Left kidney (tissue), 8 donors: ENCODE measurements at places on chromosomes 3 and 15.

GRCh38 chr15:46456456-46456855, 821.6 kb downstream of the SQOR start:
- DNase-seq: no peak

DNA sequence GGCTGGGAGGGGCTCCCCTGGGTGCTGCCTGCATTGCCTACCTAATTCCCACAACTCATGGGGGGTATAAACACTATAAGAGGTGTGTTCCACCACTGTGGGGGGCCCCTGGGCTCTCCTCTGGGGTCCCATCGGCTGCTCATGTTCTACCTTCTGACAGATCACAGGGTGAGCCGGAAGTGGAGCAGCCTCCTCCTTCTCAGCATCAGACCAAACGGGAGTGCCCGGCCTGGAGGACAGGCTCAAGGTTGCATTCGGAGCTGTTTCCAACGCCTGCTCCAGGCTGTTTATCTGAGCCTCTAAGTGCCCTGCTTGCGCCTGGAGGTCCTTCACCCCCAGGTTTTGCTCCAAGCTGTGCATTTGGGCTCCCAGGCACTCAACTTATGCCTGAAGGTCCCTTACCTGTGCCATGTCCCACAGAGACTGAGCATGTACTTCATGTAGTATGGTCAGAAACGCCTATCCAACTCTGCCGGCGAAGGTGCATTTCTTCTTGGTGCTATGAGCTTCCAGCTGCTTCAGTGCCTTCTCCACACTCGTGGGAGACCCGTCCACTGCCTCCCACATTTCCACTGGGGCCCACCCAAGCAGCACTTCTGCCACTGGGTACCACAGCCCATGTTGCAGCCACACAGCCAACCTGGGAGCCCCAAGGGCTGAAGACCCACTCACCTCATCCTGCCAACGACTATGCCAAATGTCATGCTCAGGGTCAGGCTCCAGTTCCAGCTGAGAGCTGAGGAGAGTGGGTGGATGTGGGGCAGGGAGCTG, 232.1 kb downstream of the IGSF11 start:
- DNase-seq: no peak

DNA sequence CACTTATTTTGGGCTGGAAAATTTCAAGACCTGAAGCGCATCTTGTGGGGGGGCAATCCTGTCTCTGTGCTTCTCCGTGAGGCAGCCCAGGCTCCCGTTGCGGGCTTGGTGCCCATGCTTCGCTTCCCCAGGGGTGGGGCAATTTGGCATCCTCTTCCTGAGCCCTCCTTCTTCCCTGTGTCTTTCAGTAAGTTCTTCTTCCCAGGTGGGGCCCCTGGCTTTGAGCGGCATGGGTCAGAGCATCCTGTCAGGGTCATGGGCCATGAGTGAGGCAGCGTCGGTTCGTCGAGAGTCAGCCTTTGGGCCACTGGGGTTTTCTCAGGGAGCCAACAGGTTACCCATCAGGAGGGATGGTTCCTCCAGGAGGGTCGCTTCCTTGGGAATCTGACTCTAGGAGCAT, 200.7 kb downstream of the UBE3A start:
- no peak for DNase-seq

DNA sequence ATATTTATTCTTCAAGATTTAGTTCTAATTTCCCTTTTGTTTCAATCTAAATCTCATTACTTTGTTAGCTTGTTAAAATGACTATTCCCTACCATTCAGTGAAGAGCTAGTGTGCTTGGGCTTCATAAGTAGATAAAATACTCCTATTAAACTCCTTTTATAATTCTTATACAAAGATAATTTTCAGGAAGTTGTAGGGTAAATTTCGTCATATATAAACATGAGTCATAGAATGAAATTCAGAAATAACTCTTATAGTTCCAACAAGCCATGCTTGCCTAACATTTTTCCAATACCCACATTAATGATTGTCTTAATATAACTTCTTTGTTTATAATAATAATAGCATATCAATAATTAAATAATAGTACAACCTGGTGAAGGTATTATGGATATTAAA, 407.3 kb downstream of the NAALADL2 start:
- no peak for DNase-seq

DNA sequence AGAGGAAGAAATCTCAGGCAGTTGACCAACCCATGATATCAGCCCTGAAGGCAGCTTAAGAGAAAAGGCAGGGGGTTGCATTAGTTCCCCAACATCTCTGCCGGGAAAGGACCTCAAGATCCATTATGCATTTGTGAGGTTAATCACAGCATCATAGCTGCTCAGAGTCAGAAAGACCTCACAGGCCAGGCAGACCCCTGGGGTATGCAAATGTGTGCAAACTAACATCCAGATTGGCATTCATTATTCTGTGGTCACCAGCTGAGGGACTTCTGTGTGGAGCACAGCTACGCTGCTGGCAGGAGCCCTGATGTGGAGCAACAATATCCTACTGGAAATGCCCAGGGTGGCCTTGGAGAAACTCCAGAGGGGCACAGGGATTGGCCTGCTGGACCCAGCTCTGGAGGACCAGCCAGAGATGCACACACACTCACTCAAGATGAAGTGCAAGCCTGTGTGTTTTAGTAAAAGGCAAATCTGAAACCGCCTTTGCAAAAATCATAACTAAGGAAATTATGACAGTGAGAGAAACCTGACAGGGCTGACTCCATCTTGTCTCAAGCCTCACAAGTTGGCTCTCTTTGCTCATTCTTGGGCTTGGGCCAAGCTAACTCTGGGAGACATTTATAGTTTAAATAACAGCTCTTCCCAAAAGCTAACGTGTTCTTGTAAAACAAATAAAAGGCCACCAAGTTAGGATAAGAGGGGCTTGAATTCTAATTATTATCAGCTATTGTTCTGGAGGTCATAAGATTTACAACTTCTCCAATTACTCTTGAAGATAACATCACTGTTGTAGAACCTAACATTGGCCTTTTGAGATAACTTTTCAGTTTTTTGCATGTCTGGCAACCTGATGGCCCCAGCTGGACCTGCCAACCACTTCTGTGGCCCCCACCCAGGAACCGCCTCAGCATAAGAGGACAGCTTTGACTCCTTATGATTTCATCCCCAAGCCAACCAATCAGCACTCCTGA, 257.1 kb downstream of the UACA start:
- no peak for DNase-seq

- DNase-seq: no peak
Observed at GRCh38 chr3:104988496-104988895, 378.2 kb upstream of the ALCAM start.

DNA sequence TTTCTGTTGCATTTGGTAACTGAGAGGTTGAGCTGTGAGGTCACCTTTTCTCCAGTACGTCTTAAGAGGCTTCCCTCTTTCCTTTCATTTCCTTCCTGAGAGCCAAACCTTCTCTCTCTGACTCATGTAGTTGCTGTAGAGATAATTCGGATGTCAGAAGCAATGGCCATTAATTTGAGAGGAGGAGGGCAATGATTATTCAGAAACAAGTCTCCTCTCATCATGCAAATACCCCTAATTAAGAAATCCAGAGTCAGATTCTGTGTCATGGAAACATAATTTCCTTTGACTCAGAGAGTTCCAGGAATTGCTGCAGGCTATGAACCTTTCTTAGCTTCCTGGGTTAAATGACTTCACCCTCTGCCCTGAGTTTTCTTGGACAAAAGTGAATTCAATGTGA, 59.0 kb upstream of the GSK3B start:
- DNase-seq: no peak

DNA sequence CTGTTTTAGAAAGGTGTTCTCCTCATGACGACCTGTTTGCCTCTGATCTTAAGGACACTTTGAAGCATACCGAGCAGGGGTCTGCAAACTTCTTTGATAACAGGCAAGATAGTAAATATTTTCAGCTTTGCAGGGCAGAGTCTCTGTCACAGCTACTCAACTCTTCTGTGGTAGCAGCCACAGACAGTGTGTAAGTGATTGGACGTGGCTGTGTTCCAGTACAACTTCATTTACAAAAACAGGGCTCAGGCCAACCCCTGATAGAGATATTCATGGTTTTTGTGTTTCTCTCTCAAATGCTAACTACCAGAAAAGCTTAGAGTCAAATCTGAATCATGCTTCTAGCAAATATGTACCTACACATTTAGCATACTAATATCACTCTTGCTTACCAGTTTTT, 51.5 kb downstream of the TGFBR2 start:
- DNase-seq: no peak

DNA sequence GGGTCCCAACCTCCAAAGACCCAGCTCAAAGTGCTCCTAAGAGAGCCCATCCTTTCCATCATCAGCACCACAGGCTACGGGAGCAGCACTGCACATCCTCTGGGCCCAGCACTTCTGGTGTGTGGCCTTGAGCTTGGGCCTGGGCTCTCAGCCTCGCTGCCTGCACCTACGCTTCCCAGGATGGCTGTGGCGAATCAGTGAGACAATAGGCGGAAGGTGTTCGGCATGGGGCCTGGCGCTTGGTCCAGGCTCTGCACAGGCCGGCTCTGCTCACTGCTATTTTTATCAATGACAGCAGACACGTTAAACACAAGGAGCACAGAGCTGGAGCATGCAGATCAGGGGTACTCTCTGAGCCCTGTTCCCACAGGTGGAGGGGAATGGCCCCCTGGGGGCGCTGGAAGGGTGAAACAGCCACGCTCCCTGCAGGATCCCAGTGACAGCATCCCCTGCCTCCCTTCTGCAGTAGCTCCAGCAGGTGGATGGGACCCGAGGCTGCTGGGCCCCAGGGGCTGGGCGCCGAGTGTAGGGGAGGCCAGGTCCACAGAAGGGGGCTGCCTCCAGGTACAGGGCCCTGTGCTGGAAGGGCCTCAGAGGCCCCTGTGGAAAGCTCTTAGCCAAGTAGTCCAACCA, 90.0 kb upstream of the RPL32 start:
- no peak for DNase-seq

- DNase-seq: peak; percentile 8
Observed at GRCh38 chr15:40695469-40695890, 506 bp downstream of the RAD51 start.
